Lower leg skin (tissue), 4 donors: ENCODE measurements at places on chromosomes 2 and 18.

DNA sequence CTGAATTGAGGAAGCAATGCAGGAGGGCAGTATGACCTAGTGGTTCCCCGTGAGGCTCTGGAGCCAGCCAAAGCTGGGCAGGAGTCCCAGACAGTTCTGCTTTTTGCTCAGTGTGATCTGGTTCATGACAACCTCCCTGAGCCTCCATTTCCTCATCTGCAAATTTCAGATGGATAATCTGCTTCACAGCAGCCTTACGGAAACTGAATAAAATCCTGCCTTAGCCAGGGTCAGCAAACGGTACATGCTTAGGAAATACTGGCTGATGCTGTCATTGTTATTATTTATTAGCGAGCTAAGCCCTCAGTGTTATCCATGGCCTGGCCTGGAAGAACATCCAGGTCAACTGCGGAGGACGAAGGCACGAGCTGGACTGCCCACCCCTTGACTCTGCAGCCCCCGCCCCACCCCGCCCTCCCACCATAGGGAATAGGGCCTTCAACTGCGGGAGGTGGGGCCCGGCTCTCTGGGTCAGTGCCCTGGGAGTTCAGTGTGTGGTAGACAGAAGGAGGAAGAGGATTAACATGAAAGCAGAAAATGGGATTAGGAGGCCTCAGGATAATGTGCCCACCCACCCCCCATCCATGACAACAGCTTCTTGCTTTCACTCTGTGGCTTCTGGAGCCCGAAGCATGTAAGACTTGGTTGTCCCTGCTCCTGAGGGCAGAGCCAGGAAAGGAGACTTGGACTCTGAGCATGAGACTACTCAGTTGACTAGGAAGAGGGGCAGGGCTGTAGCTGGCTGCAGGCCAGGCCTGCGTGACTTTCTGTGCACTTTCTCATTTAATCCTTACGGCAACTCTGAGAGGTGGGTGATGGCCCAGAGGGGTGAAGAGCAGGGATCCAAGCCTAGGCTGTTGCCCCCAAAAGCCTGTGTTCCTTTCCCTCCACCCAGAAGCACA lies 13.1 kb downstream of the PKDCC start:
- DNase-seq, result no peak

- DNase-seq, result no peak
These were observed 515.6 kb upstream of the NRP2 start for GRCh38 chr2:205166745-205167144.

GRCh38 chr2:119929537-119929936 lies 83.3 kb upstream of the EPB41L5 start:
- DNase-seq, result no peak

GRCh38 chr2:216596236-216596979 lies 36.8 kb upstream of the IGFBP2 start:
- peak; percentile 87 for DNase-seq

GRCh38 chr2:224584111-224584784 lies 915 bp downstream of the CUL3 start:
- DNase-seq, result no peak

DNA sequence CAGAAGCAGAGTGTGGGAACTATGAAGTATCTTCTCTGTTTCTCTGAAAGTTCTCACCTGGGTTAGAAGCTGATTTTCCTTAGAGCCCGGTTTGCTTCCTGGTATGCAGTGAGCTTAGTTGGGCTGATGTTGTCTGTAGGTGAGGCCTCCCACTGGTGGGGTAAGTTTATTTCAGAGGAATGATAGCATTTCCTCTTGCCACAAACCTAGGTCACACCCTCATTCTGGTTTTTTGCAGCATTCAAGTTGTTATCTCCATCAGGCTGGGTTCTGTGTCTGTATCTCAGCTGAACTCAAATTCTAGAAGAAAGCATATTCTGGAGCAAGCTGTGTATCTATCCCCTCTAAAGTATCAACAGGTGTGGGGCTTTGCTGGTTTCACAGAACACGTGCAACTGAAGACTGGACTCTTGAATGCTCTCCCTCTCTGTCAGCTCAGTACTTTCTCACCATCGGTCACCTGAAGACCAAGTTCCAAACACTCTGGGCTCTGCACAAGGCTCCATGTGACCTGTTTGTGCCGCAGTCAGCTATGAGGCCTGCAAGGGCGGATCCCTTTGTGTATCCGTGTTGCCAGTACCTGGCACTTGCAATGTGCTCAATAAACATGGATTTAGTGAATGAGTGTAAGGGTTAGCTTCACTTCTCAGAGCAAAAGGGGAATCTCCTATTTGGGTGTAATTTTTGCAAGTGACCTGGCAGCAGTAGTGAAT lies 49.5 kb upstream of the MBOAT2 start:
- no peak for DNase-seq

DNA sequence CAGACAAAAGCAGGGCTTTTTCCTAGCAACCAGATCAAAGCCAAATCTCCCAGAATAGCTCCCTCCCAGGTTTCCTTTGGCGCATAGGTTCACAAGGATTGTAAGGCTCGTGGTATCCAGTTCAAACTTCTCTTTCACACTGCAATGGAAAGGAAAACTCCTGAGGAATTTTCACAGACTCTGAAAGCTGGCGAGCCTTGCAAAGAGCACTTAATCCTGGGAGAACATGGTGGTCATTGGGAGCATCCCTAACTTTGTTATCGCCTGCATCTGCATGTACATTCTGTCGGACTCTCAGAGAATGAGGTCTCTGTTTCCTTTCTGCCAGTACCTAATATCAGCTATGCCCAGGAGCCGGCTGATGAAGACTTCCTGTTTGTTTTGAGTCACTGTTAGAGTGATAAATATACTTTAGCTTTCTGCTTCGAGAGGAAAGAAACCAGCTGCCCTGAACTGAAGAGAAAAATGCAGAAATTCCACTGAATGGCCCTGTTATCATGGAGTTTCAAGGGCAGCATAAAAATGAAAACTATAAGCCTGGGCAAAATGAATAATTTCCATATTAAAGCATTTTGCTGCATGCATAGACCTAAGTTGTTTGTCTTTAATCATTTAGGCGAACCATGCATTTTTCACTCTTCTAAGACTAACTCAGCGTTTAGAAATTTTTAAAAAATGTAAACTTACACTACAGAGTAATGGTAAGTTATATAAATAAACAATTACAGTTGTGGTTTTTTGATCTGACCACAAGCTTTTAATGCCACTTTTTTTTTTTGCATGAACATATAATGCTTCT lies 76.4 kb upstream of the ZEB2 start:
- no peak for DNase-seq

DNA sequence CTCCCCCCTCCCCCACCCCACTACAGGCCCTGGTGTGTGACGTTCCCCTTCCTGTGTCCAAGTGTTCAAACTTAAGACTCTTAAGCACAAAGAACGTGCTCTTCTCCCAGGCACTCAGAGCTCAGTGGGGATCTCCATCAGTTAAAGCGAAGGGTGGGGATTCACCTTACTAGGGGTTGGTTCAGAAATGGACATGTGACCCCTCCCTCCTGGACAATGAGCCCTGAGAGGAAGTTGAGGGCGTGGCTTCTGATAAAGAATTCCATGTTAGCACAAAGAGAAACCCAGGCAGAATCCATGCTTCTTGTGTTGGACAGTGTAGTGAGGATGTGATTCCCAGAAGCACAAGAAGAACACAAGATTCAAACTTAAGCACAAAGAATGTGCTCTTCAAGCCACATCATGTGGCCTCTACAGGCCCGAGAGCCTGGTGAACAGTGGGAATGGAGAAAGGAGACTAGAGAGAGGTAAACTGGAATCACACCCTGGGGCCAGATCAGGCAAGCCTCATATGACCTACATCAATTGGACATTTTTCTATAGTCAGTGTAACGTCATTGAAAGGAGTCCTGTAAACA lies 78.1 kb upstream of the TTC39C start:
- no peak for DNase-seq

DNA sequence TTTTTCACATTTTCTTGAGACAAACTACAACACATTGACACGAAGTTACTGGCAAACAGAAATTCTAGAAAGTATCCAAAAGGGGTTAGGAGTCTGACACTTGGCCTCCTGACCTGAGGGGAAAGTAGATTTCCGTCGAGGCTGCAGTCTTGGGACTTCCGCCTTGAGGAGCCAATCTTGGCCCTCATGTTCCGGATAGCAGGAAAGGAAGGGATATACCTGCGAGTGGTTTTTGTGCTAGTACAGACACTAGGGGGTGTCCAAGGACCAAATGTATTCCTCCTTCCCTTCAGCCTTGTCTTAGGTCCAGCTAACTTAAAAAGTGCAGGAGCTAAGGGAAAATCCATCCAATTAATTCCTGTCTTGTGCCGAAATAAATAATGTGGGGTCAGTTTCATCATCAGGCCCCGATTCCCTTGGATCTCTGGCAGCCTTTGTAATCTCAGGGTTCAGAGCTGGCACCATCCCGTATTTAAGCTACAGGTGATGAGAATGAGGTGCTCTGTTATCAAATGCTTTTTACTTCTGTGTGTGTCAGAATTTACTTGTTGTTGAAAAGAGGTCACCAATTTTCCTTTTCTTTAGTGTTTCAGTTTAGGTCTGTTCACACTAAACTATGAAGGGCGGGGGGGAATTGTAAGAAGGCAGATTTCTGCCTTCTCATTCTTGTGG lies 330.2 kb upstream of the FANCL start:
- peak; percentile 16 for DNase-seq

DNA sequence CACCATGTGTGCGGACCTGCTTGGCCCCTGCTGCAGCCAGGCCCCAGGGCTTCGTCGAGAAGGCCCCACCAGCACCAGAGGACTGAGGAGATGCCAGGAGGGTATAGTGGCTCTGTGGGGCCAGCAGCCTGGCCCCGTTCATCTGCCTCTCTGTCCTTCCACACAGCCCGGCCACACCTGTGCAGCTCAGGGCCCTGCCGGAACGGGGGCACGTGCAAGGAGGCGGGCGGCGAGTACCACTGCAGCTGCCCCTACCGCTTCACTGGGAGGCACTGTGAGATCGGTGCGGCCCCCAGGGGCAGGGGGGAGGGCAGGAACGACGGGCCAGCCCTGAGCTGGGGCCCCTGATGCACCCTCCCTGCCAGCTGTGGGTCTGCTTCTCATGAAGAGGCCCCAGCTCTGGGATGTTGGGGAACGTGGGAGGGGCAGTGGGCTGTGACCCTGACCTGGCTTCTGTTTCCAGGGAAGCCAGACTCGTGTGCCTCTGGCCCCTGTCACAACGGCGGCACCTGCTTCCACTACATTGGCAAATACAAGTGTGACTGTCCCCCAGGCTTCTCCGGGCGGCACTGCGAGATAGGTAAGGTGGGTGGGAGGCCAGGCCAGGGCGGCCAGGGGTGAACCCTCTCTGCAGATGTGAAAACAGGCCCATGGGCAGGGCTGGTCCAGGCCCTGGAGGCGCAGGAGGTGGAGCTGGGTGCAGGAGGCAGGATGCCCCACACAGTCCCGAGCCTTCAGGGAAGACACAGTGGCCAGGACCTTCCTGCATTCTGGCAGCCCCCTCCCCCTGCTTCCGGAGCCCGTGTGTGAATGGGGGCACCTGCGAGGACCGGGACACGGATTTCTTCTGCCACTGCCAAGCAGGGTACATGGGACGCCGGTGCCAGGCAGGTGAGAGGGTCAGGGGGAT lies 50.3 kb downstream of the MTERF4 start:
- DNase-seq, result peak; percentile 75

DNA sequence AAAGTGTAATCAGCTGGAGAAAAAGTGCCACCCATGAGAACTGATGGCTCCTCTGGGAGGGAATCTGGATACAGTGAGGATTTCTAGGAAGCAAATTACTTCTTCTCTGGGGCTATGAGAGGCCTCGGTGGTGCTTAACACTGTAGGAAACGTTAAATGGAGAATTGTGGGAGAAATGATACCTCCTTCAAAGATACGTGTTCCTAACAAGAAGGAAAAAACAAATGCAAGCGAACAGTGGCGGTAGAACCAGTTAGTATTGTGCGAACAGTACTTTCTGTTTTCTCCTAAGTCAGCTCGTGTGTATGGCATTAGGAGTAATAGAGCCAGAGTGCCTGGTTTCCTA lies 587 bp upstream of the MTIF2 start:
- no peak for DNase-seq

- DNase-seq, result no peak
These were observed 29.8 kb upstream of the LAMA1 start for GRCh38 chr18:7147399-7147798.

DNA sequence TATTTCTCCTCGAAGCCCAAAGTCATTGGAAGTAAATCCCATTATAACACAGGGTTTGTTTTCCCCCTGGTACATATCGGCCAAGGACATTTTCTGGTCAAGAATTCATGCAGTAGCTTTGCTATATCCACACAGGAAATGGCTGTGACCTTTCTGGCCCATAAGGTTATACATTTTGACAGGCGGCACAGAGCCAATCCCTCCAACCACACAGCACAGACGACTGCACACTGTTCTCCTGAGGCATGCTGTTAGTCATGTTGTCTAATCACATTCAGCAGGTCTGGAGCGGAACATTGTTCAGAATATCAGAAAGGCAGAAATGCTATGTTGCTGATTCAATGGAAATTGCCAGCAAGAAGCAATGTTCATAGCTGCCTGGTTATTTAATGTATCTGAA lies 742.3 kb upstream of the SLC8A1 start:
- no peak for DNase-seq

DNA sequence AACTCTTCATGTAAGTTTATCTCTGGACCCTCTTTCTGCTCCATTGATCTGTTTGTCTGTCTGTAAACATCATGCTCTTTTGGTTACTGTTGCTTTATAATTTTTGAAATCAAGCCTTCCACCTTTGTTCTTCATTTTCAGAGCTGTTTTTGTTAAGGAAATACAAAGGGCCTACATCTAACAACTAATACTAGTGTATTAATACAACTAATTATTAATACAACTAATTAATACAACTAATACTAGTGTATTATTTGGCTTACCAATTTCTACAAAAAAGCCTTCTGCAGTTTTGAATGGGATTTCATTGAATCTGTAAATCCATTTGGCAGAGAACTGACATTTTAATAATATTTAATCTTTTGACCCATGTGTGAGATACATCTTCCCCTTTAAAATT lies 66.7 kb downstream of the ATP9B start:
- DNase-seq, result no peak

- no peak for DNase-seq
These were observed 2.4 kb downstream of the FABP1 start for GRCh38 chr2:88125344-88125923.

DNA sequence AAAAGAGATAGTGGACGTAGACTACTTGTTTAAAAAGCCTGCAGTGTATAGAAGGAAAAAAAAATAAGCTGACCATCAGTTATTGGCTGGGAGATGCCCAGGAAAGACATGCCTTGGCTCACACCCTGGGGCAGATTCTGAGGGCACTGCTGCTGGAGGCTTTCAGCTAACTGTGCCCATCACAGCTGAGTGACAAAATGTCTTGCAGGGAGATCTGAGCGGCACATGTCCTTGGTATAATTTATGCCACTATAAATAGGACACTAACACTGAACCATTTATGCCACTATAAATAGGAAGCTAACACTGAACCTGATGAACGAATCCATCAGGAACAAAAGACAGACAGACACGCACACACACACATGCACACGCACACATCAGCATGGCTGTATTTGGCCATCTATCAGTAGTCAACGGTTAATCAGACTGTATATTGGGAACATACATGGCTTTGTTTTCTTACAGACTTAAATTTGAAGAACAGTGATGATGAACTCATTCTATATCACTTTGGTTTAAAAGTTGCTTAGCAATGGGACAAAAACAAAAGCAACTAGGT lies 68.2 kb upstream of the NOSTRIN start:
- no peak for DNase-seq

GRCh38 chr18:34991152-34991551 lies 50.1 kb upstream of the MAPRE2 start:
- DNase-seq, result no peak

GRCh38 chr2:16049406-16049805 lies 109.1 kb downstream of the MYCN start:
- DNase-seq, result peak; percentile 4
